ENCODE measurements at places on chromosomes 1 and 21.

DNA sequence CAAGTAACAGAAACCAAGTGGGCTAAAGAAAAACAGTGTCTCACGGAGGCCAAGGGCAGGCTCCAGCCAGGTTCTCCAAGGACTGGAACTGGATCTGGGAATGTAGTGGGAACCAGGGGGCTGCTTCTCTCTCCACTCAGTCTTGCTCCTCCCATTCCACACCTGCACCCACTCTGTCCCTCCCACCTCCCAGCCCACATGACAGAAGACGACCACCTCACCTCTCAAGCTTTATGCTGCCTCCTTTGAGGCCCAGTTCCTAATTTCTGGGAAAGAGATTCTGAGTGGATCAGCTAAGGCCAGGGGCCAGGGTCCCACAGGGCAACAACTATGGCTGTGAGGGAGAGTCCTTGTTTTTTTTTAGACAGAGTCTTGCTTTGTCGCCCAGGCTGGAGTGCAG is 18.8 kb upstream of the CEP85 start:
- DNase-seq = no peak

DNA sequence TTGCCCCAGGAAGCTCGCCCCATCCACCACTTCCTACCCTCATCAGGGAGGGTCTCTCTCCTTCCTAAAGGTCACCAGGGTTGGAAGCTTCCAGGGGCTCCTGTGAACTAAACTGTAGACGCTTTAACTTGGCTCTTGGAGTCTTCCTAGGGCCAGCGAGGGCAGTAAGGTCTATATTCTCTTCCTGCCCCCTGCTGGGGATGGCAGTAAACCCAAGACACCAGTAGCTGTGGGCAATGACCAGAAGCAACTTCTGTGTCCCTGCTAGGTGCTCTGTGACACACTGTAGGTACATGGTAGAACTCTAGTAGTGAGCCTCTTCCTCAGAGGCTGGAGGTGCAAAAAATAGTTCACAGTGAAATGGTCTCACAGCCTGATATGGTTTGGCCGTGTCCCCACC is 30.0 kb downstream of the KCND3 start:
- DNase-seq = no peak

GRCh38 chr1:218705911-218706893 is 361.1 kb downstream of the TGFB2 start:
- DNase-seq = no peak

GRCh38 chr1:58308206-58308605 is 238.3 kb downstream of the OMA1 start:
- DNase-seq = no peak

DNA sequence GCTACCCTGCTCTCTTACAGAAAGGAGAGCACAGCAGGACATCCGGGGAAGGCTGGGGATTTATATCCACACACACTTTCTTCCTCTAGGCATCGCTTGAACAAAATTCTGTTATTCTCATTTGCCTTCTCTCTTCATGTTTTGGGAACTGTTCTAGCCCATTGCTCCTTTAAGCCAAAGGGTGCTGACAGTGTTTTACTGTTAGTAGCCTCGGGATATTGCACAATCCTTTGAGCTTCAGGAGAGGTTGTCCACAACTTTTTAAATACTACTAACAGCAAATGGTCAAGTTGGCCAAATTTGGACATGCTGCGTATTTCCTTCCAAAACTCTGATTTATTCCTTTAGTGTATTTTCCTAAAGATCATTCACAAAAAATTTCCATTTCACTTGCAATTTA is 579.2 kb upstream of the RGS18 start:
- no peak for DNase-seq

- no peak for DNase-seq
Observed at GRCh38 chr1:223147409-223147808, 4.4 kb upstream of the TLR5 start.

DNA sequence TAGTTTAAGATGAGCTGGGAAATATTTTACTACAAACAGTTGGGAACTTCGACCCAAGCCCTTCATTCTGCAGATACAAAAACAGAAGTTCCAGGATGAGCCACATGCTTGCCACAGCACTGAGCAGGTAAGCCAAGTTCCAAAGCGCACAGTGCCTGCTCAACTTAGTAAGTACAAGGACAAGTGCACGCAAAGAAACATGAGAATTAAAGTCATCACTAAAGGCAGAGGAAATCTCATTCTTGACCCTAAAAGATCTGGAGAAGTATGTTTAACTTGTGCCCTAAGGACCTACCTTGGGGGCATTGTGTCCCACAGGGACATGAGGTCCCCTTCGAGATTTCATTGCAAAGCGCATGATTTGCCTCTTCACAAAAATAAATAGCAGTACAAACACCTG is 1.2 kb upstream of the UBAP2L start:
- no peak for DNase-seq

Measured in CD4-positive, alpha-beta T cell treated with Interleukin-15 for 4 hours (primary cell).